ENCODE measurements at places on chromosomes 2 and 18.

- DNase-seq = no peak
These were observed 20.5 kb downstream of the CFAP65 start for GRCh38 chr2:219020604-219021365.

DNA sequence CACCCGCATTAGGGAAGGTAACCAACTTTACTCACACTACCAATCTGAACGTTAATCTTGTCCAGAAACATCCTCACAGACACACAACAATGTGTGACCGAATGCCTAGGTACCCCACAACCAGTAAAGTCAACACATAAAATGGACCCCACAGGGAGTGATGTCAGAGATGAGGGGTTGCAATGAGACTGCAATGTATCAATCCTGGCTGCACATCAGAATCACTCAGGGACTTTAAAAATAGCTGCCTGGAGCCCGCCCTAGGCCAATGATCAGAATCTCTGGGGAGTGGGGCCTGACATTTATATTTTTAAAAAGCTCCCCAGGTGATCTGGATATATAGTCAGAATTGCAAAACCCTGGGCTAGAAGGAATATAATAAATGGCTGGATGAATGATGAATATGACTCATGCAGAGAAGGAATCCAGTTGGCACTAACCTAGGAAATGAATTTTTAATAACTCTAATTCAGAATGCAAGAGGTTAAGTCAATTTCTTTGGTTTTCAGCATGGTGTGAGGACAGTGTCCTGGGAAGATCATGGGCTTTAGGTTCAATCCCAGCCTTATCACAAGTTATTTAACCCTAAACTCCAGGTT, 92.8 kb downstream of the COLEC12 start:
- DNase-seq = no peak

GRCh38 chr2:69644506-69644979, 1.0 kb upstream of the AAK1 start:
- no peak for DNase-seq

DNA sequence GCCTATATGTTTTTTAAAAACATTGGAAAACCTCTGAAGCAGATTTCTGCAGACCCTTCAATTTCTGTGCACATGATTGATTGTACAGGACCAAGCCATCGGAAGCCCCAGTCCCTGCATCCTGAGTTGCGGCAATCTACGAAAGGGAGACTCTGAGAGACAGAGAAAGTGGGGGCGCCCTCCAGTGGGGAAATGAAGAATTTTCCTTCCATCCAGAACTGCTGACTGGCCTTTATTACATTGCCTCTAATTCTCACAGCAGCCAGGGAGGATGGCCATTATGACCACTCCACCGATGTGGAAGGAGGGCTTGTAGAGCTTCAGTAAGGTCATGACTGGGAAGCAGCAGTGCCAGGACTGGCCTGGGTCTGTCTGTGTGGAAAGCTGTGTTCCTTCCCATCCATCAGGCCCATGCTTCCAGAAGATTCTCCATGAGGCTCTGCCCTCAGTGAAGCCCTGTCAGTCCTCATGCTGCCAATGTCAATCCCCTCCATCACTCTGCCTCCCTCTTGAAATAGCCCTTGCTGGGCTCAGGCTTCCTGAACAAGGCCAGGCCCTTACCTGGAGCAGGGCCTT, 20.0 kb upstream of the RESP18 start:
- DNase-seq = peak; percentile 10

- no peak for DNase-seq
These were observed 43.1 kb downstream of the FN1 start for GRCh38 chr2:215392687-215393270.

DNA sequence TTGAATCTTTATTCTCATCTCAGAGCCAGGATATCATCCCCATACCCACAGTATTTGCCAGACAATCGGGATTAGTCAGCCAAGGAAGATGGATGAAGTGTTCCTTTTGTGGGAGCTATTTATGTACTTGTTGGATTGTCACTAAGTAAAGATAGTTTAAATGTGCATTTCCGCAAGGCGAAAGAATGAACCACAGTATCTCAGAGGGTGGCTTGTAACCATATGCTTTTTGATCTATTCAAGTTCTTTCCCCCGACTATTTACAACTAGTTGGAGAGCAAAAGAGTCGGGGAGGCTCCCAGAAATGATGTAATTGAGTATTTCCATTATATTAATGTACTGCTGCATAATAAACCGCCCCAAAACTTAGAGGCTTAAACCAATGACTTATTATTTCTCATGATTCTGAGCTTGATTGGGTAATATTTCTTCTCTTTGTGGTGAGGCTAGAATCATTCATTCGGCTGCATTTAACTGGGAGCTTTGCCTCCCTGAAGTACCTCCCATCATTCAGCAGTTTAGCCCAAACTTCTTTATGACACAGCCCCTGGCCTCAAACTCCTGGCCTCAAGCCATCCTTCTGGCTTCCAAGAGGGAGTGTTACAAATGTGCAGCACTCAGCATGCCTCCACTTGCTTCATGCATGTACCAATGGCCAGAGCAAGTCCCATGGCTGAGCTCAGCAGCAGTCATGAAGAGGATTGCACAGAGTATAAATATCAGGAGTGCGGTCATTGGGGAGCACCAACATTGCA, 423.7 kb downstream of the METTL4 start:
- DNase-seq = no peak

- DNase-seq = no peak
These were observed 204.1 kb downstream of the CELF4 start for GRCh38 chr18:37361335-37362157.

DNA sequence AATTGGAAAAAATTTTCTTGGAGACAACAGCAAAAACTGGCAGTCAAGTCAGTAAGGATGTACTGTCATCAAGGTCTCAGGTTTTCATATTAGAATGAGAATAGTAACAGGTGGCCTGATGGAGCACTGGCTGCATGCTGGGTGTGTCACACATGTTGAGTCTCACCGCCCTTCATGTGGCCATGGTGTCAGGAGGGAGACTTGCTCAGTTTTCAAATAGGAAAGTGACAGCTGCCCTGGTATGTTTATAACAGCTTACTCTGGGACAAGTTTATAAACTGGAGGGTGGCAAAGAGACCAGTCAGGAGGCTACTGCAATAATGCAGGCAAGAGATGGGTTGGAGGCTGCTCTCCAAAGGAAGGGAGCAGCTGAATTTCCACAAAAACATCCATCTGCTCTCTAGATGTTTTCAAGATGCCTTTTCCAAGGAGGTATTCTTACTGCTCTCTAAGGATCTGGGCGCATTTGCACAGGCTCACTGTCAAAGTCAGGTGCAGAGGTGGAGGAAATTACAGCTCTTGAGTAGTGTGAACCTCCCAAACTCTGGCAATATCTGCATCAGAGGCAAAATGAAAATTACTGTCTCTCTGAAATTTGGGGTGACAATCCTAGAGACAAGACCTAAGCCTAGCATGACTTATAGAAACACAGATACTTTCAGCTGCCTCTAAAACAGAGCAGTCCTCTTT, 321.9 kb upstream of the RAB12 start:
- no peak for DNase-seq

GRCh38 chr2:122384768-122385333, 629.4 kb downstream of the TSN start:
- DNase-seq = no peak

- DNase-seq = no peak
These were observed 15.9 kb upstream of the CCDC85A start for GRCh38 chr2:56167616-56168562.

GRCh38 chr2:217060516-217060915, 200.7 kb upstream of the TNP1 start:
- DNase-seq = no peak

- DNase-seq = no peak
These were observed 100.6 kb downstream of the LAMA1 start for GRCh38 chr18:7017013-7017412.
